ENCODE measurements at places on chromosomes 7 and 10.

DNA sequence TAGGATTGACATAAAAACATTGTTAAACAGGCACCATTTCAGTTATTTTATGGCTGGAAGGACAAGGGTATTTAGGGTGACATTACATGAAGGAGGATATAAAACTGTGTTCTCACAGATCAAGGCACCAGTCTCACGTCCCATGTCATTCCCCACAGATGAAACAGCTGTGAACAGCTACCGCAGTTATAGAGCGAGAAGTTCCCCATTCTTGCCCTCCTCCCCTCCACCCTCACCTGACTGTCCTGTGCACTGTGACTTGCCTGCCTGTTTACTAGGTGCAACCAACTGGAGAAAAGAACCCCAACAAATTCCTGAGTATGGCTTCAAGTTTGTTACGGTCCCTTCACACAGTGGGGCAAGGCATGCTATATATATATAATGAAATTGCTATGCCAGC, 141.6 kb downstream of the SND1 start:
- H3K4me3 ChIP-seq: no peak overlapping the region
- DNase-seq: no peak
- H3K27ac ChIP-seq: no peak overlapping the region
- no peaks in the 10 kb centered on the region for H3K27me3 ChIP-seq

DNA sequence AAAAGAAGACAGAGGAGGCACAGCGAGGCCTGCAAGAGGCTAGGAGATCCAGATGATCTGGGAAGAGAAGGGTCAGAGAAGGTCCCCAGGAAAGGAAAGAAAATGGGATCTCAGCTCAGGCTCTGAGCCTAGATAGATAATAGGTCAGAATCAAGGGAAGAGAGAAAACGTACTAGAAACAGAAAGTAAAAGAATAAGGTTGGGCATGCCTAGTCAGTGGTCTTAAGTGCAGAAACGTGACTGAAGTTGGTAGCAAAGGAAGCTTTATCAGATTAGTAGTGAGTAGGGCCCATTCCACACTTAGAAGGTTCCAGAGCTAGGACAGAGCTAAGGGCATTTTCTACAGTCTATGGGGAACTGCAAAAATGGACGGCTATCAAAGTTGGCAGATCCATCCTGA, 84.8 kb upstream of the ASAH2 start:
- H3K36me3 ChIP-seq: no peaks in the 10 kb centered on the region
- H3K27ac ChIP-seq: no peak overlapping the region
- no peaks in the 10 kb centered on the region for H3K27me3 ChIP-seq
- H3K4me1 ChIP-seq: no peaks in the 10 kb centered on the region
- H3K4me3 ChIP-seq: no peak overlapping the region
- DNase-seq: no peak

- H3K27ac ChIP-seq: peak overlapping the region; percentile 33
- no peaks in the 10 kb centered on the region for H3K36me3 ChIP-seq
- peaks cover 34% of the 10 kb centered on the region for H3K4me1 ChIP-seq
- H3K4me3 ChIP-seq: no peak overlapping the region
- no peak for DNase-seq
Measured at GRCh38 chr7:47183862-47184590, 397.9 kb downstream of the TNS3 start.

DNA sequence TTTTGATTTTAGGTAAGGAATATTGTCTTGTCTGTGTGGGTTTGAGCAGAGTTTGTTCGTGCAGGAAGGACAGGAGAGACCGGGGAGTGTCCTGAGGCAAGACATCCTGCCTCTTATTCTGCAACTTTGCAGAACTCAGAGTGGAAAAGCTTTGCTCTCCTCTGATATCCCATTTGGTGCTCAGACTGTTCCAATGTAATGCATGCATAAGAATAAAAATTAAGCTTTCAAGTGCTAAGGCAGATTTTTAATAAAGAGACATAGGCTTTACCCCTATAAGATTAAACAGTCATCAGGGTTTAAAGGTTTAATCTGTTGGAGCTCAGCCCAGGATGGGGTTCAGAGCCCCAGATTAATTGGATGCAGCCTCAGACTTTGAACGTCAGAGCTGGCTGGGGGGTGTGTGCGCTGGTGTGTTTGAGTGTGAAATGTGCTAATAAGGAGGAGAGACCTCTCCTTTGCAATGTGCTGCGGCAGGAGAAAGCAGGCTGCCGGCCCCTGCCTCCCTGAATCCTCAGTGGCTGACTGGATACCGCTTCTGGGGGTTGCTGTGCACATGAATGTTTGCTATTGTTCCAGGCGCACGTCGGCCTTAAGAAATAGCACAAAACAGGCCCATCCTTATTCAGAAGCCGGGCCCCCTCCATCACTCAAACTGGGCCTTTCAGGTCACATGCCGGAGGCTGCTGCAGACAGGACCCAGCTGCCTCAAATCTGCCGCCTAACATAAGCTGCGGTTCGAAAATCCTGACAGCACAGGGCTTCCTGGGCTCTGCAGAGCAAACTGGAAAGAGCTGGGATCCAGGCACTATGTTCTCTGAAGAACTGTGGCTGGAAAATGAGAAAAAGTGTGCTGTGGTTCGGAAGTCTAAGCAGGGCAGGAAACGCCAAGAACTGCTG, 84.1 kb upstream of the PRR15 start:
- H3K36me3 ChIP-seq: no peaks in the 10 kb centered on the region
- no peak for DNase-seq
- H3K4me1 ChIP-seq: peaks cover 20% of the 10 kb centered on the region
- peak overlapping the region; percentile 40 for H3K4me3 ChIP-seq

DNA sequence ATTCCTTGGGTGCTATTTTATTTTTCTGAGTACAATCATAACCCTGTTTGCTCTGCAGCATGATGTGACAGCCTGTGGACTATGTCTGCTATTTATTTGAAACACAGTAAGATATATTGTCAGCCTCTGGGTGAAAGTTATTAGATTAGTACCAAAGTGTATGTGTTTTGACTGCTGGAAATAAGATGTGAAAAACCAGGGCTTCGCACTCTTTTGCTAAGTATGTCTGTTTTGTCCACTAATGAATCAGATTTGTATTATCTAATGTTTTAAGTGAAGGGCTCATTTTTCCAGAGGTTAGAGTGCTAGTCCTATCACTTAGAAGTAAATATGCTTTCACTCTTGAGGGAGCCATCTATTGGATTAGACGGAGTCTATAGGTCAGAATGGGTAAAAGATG, 569.8 kb upstream of the FZD8 start:
- no peaks in the 10 kb centered on the region for H3K36me3 ChIP-seq
- no peaks in the 10 kb centered on the region for H3K4me1 ChIP-seq
- H3K27ac ChIP-seq: no peak overlapping the region
- DNase-seq: no peak

- DNase-seq: no peak
- H3K27me3 ChIP-seq: no peaks in the 10 kb centered on the region
- H3K4me1 ChIP-seq: no peaks in the 10 kb centered on the region
Measured at GRCh38 chr7:67448271-67448670, 451.6 kb downstream of the TYW1 start.

DNA sequence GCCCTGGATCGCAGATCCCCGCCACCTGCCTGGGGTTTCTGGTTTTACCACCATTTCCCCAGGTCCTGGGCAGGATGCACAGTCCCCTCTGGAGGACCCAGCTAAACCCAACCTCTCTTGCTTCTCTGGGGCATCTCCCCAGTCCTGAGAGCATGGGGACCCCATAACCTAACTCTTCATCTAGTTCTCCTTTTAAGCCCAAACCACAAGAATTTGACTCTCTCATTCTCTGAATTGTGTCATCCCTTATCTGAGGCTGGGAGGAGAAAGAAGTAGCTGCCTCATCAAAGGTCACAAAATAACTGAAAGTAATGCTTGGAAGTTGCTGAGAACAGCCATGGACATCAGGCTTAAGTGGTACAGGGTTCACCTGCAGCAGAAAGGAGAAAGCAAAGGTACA, 159.9 kb downstream of the FGFR2 start:
- no peak for DNase-seq
- H3K27me3 ChIP-seq: no peaks in the 10 kb centered on the region
- no peaks in the 10 kb centered on the region for H3K36me3 ChIP-seq
- no peak overlapping the region for H3K4me3 ChIP-seq

GRCh38 chr10:114167985-114168384, 6.0 kb downstream of the CCDC186 start:
- no peaks in the 10 kb centered on the region for H3K27me3 ChIP-seq
- DNase-seq: no peak
- no peak overlapping the region for H3K27ac ChIP-seq

- peaks cover 12% of the 10 kb centered on the region for H3K36me3 ChIP-seq
- H3K4me1 ChIP-seq: no peaks in the 10 kb centered on the region
- H3K4me3 ChIP-seq: no peak overlapping the region
- DNase-seq: peak; percentile 16
Measured at GRCh38 chr7:4269086-4269485, 413.0 kb upstream of the FOXK1 start.

GRCh38 chr7:15618275-15618674, 56.5 kb upstream of the AGMO start:
- H3K36me3 ChIP-seq: no peaks in the 10 kb centered on the region
- H3K27ac ChIP-seq: no peak overlapping the region
- H3K27me3 ChIP-seq: no peaks in the 10 kb centered on the region
- no peak overlapping the region for H3K4me3 ChIP-seq
- no peak for DNase-seq

GRCh38 chr7:7706556-7707172, 11.7 kb downstream of the RPA3 start:
- no peaks in the 10 kb centered on the region for H3K4me1 ChIP-seq
- no peaks in the 10 kb centered on the region for H3K36me3 ChIP-seq
- no peak overlapping the region for H3K27ac ChIP-seq
- DNase-seq: no peak
- no peaks in the 10 kb centered on the region for H3K27me3 ChIP-seq

- H3K4me1 ChIP-seq: no peaks in the 10 kb centered on the region
- no peak overlapping the region for H3K4me3 ChIP-seq
- no peak for DNase-seq
- H3K27ac ChIP-seq: no peak overlapping the region
Measured at GRCh38 chr7:121744319-121744718, 128.6 kb upstream of the PTPRZ1 start.

DNA sequence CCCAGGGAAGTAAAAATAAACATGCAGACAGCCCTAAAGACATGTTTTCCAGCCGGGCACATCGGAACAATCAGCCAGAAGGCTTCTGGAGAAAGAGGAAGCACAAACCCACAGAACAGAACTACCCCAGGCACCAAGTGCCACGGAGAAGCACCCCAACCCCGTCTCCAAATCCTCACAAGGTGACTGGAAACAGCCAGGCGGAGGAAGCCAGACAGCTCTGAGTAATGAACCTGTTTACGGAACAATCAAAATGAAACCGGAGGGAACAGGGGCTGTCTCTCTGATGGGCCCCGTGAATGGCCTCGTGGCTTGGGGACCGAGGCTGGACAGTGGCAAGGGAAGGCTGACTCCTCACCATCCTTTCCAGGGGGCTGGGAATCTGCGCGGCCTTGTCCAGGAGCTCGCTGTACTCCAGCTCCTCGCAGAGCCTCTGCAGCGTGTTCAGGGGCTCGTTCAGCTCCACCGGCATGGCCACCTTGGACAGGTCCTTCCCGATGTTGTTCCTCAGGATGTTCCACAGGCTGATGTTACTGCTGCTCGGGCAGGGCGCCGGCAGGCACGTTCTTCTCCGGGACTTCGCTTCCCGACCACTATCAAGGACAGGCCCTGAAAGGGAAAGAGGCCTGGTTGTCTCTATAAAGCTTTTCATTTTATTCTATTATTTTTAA, 77.0 kb upstream of the GSDME start:
- no peaks in the 10 kb centered on the region for H3K27me3 ChIP-seq
- no peaks in the 10 kb centered on the region for H3K4me1 ChIP-seq
- no peaks in the 10 kb centered on the region for H3K36me3 ChIP-seq
- no peak for DNase-seq

GRCh38 chr10:62297857-62298256, 29.2 kb upstream of the RTKN2 start:
- no peak for DNase-seq
- H3K4me3 ChIP-seq: no peak overlapping the region
- no peaks in the 10 kb centered on the region for H3K27me3 ChIP-seq

- no peaks in the 10 kb centered on the region for H3K4me1 ChIP-seq
- peak; percentile 79 for DNase-seq
- no peaks in the 10 kb centered on the region for H3K36me3 ChIP-seq
- peak overlapping the region; percentile 88 for H3K27ac ChIP-seq
Measured at GRCh38 chr10:122374859-122375678, 561 bp downstream of the PLEKHA1 start.

DNA sequence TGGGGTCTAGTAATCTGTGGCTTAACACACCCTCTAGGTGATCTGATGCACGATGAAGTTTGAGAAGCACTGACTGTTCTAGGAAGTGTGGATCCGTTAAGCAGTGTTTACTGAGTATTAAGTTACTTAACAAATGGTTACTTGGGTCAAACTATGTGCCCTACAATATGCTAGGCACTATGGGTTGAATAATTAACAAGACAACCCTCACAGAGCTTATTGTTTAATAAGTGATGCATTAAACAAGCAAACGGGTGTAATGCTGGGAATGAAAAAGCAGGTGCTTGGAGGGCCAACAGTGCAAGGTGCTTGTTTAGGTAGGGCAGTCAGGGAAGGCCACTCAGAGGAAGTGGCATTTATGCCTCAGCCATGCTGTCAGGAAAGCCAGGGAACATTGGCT, 378.0 kb upstream of the PODXL start:
- DNase-seq: no peak
- H3K36me3 ChIP-seq: no peaks in the 10 kb centered on the region
- no peaks in the 10 kb centered on the region for H3K4me1 ChIP-seq
- H3K27ac ChIP-seq: no peak overlapping the region
- H3K4me3 ChIP-seq: no peak overlapping the region
- no peaks in the 10 kb centered on the region for H3K27me3 ChIP-seq

DNA sequence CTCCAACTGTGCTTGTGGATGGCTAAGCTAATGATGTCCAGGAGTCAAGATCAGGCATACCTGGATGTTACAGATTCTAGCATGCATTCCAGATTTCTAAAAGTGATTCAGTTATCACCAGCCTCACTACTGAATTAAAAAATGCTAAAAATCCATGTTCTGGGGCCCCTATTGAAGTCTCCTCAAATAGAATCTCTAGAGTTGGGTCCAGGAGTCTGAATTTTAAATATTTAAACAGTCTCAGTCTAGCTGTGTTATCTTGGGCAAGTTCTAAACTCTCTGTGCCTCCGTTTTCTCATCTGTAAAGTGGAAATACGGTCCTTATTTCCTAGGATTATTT, 5.0 kb downstream of the ARID5B start:
- no peaks in the 10 kb centered on the region for H3K4me1 ChIP-seq
- H3K4me3 ChIP-seq: no peak overlapping the region
- no peaks in the 10 kb centered on the region for H3K36me3 ChIP-seq
- peak overlapping the region; percentile 62 for H3K27ac ChIP-seq

- peaks cover 21% of the 10 kb centered on the region for H3K4me1 ChIP-seq
- no peaks in the 10 kb centered on the region for H3K27me3 ChIP-seq
- H3K36me3 ChIP-seq: no peaks in the 10 kb centered on the region
- no peak overlapping the region for H3K4me3 ChIP-seq
Measured at GRCh38 chr10:70482982-70483760, 4.6 kb downstream of the PALD1 start.

DNA sequence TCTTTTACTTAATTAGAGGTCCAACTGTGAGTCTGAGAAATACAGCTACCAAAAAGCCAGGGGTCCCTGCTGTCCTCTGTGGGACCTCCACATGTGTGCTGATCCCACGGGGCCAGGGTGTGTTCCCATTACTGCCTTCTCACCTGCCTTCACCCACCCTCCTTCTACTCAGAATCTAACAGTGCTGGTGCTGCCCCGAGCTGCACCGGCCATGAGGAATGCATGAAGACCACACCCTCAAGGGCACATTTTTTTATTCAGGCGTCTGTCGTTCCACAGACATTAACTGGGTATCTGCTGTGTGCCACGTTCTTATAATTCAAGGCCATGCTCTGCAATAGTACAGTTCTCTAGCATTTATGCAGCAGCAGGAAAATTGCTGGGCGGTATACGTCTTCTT, 188.5 kb upstream of the PFKP start:
- DNase-seq: no peak
- no peak overlapping the region for H3K4me3 ChIP-seq
- H3K27me3 ChIP-seq: no peaks in the 10 kb centered on the region
- no peaks in the 10 kb centered on the region for H3K36me3 ChIP-seq
- no peak overlapping the region for H3K27ac ChIP-seq
- H3K4me1 ChIP-seq: no peaks in the 10 kb centered on the region

Data from ascending aorta (tissue), 2 donors.